Hematopoietic multipotent progenitor cell treated with erythropoietin and hydrocortisone succinate and interleukin-3 and kit ligand, for 6 days (in vitro differentiated cells): ENCODE measurements at places on chromosomes 4 and X.

- DNase-seq = no peak
Measured at GRCh38 chr4:146349306-146349705, 135.0 kb downstream of the REELD1 start.

GRCh38 chr4:139769364-139769763, 103.7 kb downstream of the MGST2 start:
- DNase-seq = no peak

DNA sequence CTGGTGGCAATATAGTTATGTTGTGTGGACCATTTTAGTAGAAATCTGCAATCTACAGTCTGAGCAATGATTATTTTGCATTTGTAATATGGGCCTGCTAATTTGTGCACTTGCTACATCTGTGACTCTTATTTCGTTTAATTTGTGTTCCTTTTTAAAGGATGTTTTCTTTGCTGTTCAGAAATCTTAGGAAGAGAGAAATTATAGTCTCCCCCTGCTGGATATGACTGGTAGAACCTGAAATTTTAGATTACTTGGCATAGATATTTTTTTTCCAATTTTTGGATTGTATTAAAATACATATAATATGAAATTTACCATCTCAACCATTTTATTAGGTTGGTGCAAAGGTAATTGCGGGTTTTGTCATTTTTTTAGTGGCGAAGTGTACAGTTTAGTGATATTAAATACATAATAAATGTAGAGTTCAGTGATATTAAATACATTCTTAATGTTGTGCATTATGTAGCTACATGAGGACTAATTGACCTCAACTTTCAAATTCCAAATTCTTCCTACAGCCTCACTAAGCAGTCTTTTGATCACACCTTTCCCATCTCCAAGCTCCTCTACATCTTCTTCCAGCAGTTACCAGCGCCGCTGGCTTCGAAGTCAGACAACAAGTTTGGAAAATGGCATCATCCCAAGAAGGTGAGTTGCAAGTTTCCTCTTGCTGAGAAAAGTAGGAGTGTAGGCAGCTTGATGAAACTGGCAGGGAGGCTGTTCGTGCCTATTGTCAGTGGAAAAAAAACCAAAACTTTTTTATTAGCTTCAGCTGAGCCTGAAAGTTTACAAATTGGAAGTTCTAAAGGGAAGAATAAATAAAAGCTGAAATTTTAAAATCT, 82.2 kb downstream of the FNIP2 start:
- peak; percentile 73 for DNase-seq

- DNase-seq = no peak
Measured at GRCh38 chr4:145779319-145779801, 99.4 kb downstream of the C4orf51 start.

- DNase-seq = no peak
Measured at GRCh38 chrX:115895678-115896329, 274.7 kb upstream of the AGTR2 start.

DNA sequence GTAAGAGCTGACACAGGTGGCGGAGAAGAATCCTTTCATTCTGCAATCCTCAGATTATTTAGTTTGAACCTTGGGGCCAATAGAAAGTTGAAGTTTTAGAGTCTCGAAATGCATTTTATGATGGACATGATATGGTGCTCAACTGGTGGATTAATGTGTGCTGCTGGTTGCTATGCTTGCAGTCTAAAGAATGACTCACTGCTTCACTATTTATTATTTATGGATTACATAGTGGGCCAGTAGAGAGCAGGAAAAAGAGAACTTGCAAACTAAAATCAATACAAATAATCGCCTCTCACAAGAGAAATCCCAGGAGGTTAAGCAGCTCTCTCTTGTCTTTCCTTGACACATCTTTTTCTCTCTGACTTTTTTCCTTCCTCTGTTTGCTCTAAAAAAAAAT, 2326.8 kb upstream of the AGA start:
- no peak for DNase-seq

GRCh38 chr4:26404743-26405206, 84.0 kb downstream of the RBPJ start:
- DNase-seq = peak; percentile 63
